Upper lobe of right lung (tissue), 1 donor: ENCODE measurements at places on chromosomes 11 and 22. TPM values are rescaled to one million over a fixed set of nuclear protein-coding genes. Genes with fewer than 3 reads are reported as not detected.

The USP2 gene
- 3.0 TPM for total RNA-seq

- no peaks in the 10 kb centered on the region for H3K27me3 ChIP-seq
- no peak overlapping the region for H3K27ac ChIP-seq
- H3K4me1 ChIP-seq: no peaks in the 10 kb centered on the region
- no peaks in the 10 kb centered on the region for H3K36me3 ChIP-seq
These were observed 342.7 kb upstream of the SYN3 start for GRCh38 chr22:33400891-33401290.

GRCh38 chr11:125348674-125349309 lies 147.3 kb downstream of the FEZ1 start:
- H3K27ac ChIP-seq: peak overlapping the region; percentile 18
- peak; percentile 72 for DNase-seq
- H3K4me1 ChIP-seq: peaks cover 9% of the 10 kb centered on the region
- no peaks in the 10 kb centered on the region for H3K27me3 ChIP-seq
- no peak overlapping the region for H3K4me3 ChIP-seq
- no peaks in the 10 kb centered on the region for H3K36me3 ChIP-seq

The IGSF22 gene
- 1.2 TPM for total RNA-seq

DNA sequence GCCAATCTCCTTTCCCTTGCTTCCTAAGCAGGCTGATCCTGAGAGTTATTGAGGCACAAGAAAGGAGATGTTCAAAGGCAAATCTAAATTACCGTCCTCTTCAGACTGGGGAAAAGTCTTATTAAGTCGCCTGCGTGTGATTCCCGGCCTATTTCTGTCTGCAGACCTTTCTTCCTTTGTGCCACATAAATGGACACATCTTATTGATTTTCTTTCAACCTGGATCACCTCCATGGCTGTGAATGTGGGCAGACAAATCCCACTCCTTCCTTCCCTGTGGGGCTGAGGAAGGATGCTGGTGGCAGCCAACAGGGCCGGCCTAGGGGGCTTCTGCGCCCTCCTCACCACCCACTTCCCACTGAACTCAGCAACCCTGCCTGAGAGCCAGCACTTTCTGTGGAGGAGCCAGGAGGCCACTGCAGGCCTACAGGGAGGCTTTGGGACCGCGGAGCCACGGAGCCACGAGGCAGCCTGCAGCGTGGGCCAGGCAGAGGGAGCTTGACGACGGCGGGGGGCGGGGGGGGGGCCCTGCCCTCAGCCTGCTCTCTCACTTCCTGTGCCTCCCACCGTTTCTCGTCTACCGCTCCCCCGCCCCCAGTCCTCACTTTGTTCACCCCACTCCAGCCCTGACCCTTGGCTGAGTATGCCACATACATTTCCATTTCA lies 73.6 kb upstream of the LMO1 start:
- no peaks in the 10 kb centered on the region for H3K27me3 ChIP-seq
- H3K4me1 ChIP-seq: peaks cover 4% of the 10 kb centered on the region
- no peak overlapping the region for H3K27ac ChIP-seq
- DNase-seq: no peak

DNA sequence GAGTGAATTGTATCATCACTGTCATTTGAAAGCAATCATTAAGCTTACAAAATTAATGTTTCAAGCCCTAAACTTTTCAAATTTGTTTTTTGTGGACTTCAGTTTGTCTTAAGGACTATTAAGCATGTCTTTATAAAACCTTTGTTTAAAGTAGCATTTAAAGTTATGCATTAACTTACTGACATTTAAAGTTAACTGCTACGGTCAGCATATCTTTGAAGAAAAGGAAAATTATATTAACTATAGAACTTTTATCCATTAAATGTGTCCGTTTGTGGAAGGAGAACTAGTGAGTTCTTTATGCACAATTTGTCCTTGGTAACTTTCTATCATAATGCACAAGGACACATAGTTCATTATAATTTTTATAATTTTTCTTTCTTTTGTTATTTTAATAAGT lies 103.4 kb downstream of the FANCF start:
- no peak overlapping the region for H3K27ac ChIP-seq
- no peaks in the 10 kb centered on the region for H3K4me1 ChIP-seq
- no peaks in the 10 kb centered on the region for H3K27me3 ChIP-seq
- DNase-seq: no peak
- no peak overlapping the region for H3K4me3 ChIP-seq

GRCh38 chr11:101478587-101479369 lies 105.0 kb downstream of the TRPC6 start:
- H3K27me3 ChIP-seq: no peaks in the 10 kb centered on the region
- H3K36me3 ChIP-seq: no peaks in the 10 kb centered on the region
- no peak for DNase-seq
- H3K4me1 ChIP-seq: no peaks in the 10 kb centered on the region
- no peak overlapping the region for H3K27ac ChIP-seq
- no peak overlapping the region for H3K4me3 ChIP-seq

The CPT1B gene
- total RNA-seq: 12.7 TPM

GRCh38 chr22:42314709-42315391 lies 44.4 kb upstream of the TCF20 start:
- no peaks in the 10 kb centered on the region for H3K4me1 ChIP-seq
- H3K4me3 ChIP-seq: no peak overlapping the region
- no peak overlapping the region for H3K27ac ChIP-seq
- no peaks in the 10 kb centered on the region for H3K27me3 ChIP-seq
- no peak for DNase-seq
- no peaks in the 10 kb centered on the region for H3K36me3 ChIP-seq

The MUC2 gene
- total RNA-seq: not detected

The MPEG1 gene
- total RNA-seq: 34.1 TPM

DNA sequence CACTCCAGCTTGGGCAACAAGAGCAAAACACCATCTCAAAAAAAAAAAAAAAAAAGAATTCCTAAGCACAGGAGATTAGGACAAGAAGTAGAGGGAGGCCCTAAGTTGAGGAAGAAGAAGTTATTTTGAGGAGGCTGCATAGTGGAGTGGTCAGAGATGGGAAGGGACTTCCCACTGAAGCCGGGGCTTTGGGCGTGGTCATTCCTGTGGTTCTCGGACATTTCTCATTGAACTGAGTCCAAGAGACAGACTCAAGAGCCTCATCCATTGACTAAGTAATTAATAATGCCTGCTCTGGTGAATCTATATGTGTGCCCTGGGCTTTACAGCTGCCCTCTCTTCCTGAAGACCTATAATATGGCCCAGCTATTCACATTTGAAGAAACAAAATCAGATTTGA lies 53.2 kb upstream of the FTH1 start:
- peak; percentile 54 for DNase-seq
- H3K27ac ChIP-seq: no peak overlapping the region
- H3K4me1 ChIP-seq: no peaks in the 10 kb centered on the region
- H3K36me3 ChIP-seq: no peaks in the 10 kb centered on the region

The PGA4 gene
- 0.67 TPM for total RNA-seq

GRCh38 chr22:35978889-35979288 lies 49.7 kb downstream of the RBFOX2 start:
- no peak overlapping the region for H3K27ac ChIP-seq
- H3K4me3 ChIP-seq: no peak overlapping the region
- H3K27me3 ChIP-seq: no peaks in the 10 kb centered on the region

The ANGPTL5 gene
- total RNA-seq: 0.23 TPM

- DNase-seq: peak; percentile 27
- no peak overlapping the region for H3K27ac ChIP-seq
- no peak overlapping the region for H3K4me3 ChIP-seq
- no peaks in the 10 kb centered on the region for H3K36me3 ChIP-seq
- H3K4me1 ChIP-seq: peaks cover 7% of the 10 kb centered on the region
These were observed 21.9 kb upstream of the OAF start for GRCh38 chr11:120188811-120189455.

DNA sequence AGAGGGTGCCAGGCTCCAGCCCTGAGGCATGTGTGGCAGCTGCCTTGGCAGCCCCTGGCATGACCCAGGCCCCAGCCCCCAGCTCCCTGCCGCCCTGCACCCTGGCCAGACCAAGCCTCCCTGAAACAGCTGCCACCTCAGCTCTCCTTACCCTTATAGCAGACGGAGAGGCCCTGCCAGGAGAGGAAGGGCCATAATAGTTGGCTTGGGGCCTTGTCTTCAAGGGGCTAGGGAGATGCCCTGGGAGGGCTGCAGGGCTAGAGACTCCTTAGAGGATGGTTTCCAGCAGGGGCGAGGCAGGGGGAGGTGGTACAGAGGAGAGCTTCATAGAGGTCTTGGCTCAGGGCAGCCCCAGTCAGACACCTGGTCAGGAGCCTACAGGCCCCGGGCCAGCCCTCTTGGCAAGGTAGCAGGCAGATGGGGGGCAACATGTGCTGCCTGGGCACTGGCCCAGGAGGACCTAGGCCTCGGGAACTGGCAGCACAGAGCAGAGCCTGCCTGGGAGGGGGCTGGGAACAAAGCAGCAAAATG lies 13.0 kb downstream of the SMTN start:
- H3K36me3 ChIP-seq: peaks cover 77% of the 10 kb centered on the region
- no peaks in the 10 kb centered on the region for H3K4me1 ChIP-seq
- H3K4me3 ChIP-seq: no peak overlapping the region
- no peaks in the 10 kb centered on the region for H3K27me3 ChIP-seq
- H3K27ac ChIP-seq: no peak overlapping the region

The SMIM38 gene
- not detected for total RNA-seq

GRCh38 chr22:47376901-47377505 lies 614.6 kb downstream of the TBC1D22A start:
- DNase-seq: peak; percentile 46
- no peak overlapping the region for H3K4me3 ChIP-seq
- H3K4me1 ChIP-seq: no peaks in the 10 kb centered on the region

GRCh38 chr22:19571995-19572394 lies 47.8 kb upstream of the CLDN5 start:
- H3K4me3 ChIP-seq: no peak overlapping the region
- H3K36me3 ChIP-seq: no peaks in the 10 kb centered on the region
- H3K27ac ChIP-seq: no peak overlapping the region
- no peak for DNase-seq
- peaks cover 5% of the 10 kb centered on the region for H3K4me1 ChIP-seq

DNA sequence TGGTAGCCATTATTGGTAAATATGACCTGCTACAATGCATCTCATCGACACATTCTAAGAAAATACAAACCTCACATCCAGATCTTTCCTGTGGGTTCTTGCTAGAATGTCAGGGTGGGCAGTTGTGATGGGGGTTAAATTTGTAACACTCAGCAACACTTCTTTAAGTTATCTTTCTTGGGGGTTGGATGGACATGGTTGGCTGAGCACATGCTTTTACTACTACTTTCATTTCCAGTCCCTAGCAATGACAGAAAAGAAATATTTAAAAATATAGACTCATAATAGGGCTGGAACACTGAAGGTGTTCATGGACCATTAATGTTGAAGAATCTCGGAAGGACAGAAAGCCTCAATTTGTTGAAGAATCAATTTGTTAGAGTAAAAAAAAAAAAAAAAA lies 57.6 kb downstream of the APOL3 start:
- H3K4me3 ChIP-seq: no peak overlapping the region
- H3K36me3 ChIP-seq: no peaks in the 10 kb centered on the region
- DNase-seq: no peak
- no peaks in the 10 kb centered on the region for H3K27me3 ChIP-seq
- no peaks in the 10 kb centered on the region for H3K4me1 ChIP-seq

GRCh38 chr11:71163371-71163770 lies 89.0 kb downstream of the SHANK2 start:
- no peaks in the 10 kb centered on the region for H3K27me3 ChIP-seq
- no peak overlapping the region for H3K4me3 ChIP-seq
- no peak overlapping the region for H3K27ac ChIP-seq
- no peaks in the 10 kb centered on the region for H3K36me3 ChIP-seq
- no peaks in the 10 kb centered on the region for H3K4me1 ChIP-seq

- no peaks in the 10 kb centered on the region for H3K27me3 ChIP-seq
- peaks cover 8% of the 10 kb centered on the region for H3K4me1 ChIP-seq
These were observed 48.7 kb downstream of the IGLL1 start for GRCh38 chr22:23531283-23531956.

- no peaks in the 10 kb centered on the region for H3K36me3 ChIP-seq
- H3K27ac ChIP-seq: no peak overlapping the region
- DNase-seq: no peak
- no peaks in the 10 kb centered on the region for H3K4me1 ChIP-seq
- no peaks in the 10 kb centered on the region for H3K27me3 ChIP-seq
These were observed 19.2 kb downstream of the NTM start for GRCh38 chr11:131389582-131389981.

The PTPRJ gene
- total RNA-seq: 34.9 TPM

DNA sequence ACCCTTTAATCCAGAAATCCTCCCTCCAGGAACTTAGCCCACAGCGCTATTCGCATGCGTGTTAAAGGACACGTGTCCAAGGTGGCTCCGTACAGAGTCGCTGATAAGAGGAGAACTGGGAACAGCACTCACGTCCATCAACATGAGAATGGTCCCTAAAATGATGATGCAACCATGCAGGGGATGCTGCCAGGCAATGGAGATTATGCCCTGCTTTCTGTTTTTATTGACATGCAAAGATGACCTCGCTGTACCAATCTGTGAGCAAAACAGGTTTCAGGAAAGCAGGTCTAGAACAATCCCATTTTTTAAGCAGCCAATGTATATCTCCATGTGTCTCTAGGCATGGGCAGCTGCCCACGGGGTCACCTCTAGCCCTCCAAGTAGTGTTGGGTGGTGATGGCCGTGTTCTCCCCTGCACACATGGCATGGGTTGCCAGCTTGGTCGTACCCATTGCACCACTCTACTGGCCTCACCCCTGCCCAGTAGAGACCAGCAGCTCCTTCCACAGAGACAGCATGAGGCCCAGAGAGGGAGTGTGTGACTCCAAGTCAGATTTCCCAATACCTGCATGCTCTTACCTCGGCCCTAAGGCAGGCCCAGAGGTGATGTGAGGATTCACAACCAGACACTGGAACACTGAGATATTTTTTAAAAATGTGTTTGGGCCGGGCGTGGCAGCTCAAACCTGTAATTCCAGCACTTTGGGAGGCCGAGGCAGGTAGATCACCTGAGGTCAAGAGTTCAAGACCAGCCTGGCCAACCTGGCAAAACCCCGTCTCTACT lies 68.3 kb upstream of the LINC01488 start:
- H3K27ac ChIP-seq: no peak overlapping the region
- H3K4me3 ChIP-seq: no peak overlapping the region
- H3K27me3 ChIP-seq: no peaks in the 10 kb centered on the region
- no peaks in the 10 kb centered on the region for H3K36me3 ChIP-seq
- no peak for DNase-seq
- H3K4me1 ChIP-seq: peaks cover 9% of the 10 kb centered on the region

The LRFN4 gene
- 14.0 TPM for total RNA-seq

- no peak for DNase-seq
- H3K4me1 ChIP-seq: no peaks in the 10 kb centered on the region
- no peaks in the 10 kb centered on the region for H3K27me3 ChIP-seq
- no peak overlapping the region for H3K27ac ChIP-seq
These were observed 99.4 kb downstream of the AASDHPPT start for GRCh38 chr11:106176817-106177216.

The TNRC6B gene
- 46.4 TPM for total RNA-seq

GRCh38 chr11:61141601-61142028 lies 19.6 kb downstream of the VPS37C start:
- H3K4me3 ChIP-seq: no peak overlapping the region
- no peak overlapping the region for H3K27ac ChIP-seq
- no peaks in the 10 kb centered on the region for H3K36me3 ChIP-seq
- DNase-seq: peak; percentile 64
- no peaks in the 10 kb centered on the region for H3K27me3 ChIP-seq
- H3K4me1 ChIP-seq: peaks cover 20% of the 10 kb centered on the region

The RHOD gene
- 16.7 TPM for total RNA-seq

The JOSD1 gene
- total RNA-seq: 52.1 TPM

The APOA5 gene
- total RNA-seq: not detected
